Activated T-cell treated with anti-CD3 and anti-CD28 coated beads, Interleukin-2, amount 50 U/mL, for 4 hours (primary cell): ENCODE measurements at places on chromosomes 2 and 18.
A peak's percentile ranks its signal among the peaks of the same experiment; 100 is the strongest.

- DNase-seq = no peak
Measured at GRCh38 chr18:49177071-49177470, 226.3 kb upstream of the SMAD7 start.

GRCh38 chr2:30456106-30456505 is 9.1 kb downstream of the LCLAT1 start:
- DNase-seq = no peak

- peak; percentile 55 for DNase-seq
Measured at GRCh38 chr2:232838406-232838874, 31.6 kb upstream of the SNORC start.

DNA sequence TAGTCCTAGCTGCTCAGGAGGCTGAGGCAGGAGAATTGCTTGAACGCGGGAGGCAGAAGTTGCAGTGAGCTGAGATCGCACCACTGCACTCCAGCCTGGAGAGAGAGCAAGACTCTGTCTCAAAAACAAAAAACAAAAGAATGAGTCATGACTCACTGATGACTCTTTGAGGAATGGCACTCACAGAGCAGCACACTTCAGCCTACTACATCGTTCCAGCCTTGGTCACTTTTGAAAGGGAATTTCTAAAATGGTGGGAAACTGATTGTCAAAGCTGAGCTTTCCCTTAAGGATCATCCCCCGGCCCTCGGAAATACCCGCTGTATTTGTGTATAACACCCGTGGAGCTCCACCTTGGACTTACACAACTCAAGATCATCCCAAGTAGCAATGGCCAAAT is 217.3 kb upstream of the HS6ST1 start:
- DNase-seq = no peak

- DNase-seq = no peak
Measured at GRCh38 chr2:15069149-15069548, 436.6 kb downstream of the LRATD1 start.

DNA sequence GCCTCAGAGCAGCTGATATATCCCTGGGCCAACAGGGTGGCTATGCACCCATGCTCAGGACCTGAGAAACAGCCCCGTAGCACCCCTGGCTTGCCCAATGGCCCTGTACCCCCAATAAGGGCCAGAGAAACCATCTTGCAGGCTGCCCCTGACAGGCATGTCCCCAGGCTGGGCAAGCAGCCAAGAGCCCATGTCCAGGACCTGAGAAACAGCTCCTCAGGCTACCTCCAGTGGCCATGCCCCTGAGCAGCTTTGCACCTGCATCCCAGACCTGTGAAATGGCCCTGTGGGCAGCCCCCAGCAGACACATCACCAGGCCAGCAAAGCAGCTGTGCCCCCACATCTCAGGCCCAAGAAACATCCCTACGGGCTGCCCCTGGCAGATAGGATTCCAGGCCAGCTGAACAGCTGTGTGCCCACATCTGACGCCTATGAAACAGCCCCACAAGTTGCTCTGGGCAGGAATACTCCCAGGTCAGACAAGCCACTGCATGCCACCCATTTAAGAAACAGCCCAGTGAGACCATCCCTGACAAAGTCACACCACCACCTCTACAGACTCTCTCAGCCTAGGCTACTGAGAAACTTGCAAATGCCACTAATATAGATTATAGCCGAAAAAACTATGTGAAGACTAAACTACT is 84.1 kb downstream of the TMEM237 start:
- DNase-seq = no peak

DNA sequence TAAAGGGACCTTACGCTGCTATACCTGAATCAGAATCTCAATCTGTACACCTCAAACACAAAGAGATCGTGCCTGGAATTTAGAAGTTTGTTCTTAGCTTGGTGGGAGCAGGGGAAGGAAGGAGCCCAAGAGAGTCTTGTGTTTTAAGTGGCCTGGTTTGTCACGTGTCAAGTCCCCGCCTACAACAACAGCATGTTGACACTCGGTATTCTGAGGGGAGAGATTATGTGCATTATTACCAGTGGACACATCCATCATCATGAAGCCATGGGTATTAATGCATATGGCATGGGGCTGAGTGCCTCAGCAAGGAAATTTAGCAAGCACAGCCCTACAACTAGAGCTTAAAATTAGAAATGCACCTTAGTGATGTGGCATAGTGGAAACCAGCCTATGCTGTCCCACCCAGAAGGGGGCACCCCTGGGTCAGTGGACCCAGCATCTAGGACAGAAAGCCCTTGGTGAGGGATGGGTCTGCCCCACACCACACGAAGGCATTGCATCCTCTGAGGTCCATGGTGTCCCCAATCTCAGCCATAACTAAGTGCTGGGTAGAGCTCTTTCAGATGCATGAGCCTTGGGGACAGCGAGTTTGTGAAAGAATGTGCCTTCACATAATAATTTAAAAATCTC is 138.7 kb downstream of the MGAT5 start:
- DNase-seq = no peak

GRCh38 chr2:160209516-160209856 is 9.4 kb upstream of the ITGB6 start:
- DNase-seq = no peak

DNA sequence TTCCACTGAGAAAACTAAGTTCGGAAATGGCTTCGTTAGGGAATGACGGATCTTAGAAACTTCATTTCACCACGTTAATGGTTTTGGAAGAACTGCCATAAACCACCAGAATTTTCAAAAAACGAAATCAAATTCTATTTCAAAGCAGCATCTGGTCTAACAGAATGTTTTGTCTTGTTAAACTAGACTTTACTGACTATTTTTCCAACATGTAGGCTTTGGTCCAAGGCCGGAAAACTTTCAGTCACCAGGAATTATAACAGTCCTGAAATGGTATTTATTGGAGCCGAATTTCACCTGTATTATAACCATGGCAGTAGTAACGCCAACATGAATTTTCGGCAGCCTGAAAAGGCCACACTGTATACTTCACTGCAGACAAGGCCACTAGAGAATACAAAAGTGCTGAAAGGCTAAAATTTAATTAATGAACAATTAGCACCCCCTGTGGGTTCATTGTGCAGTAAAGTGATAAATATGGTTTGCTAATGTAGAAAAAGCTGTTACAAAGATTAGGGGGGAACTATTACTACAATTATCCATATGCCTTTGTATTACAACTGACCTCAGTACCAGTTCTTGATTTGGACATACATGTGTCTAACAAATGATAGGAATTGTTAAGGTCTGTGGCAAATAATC is 116.4 kb downstream of the ZNF521 start:
- no peak for DNase-seq

DNA sequence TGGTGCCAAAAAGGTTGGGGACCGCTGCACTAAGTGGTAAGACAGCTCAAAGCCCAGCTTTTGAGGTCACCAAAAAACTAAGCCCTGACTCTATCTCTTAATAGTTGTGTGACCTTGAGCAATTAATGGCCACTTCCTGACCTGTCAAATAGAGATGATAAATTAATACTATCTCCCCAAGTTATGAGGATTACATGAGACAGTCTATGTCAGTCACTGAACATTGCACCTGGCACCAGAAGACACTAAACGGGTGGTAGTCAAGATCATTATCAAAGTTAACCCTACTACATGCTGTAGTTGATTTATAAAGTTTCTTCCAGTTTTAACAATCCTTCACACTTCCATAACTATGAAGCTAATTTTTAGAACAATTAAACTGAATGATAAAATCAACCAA is 36.5 kb downstream of the STPG4 start:
- DNase-seq = no peak

GRCh38 chr2:12109363-12110017 is 363.1 kb downstream of the LPIN1 start:
- no peak for DNase-seq

DNA sequence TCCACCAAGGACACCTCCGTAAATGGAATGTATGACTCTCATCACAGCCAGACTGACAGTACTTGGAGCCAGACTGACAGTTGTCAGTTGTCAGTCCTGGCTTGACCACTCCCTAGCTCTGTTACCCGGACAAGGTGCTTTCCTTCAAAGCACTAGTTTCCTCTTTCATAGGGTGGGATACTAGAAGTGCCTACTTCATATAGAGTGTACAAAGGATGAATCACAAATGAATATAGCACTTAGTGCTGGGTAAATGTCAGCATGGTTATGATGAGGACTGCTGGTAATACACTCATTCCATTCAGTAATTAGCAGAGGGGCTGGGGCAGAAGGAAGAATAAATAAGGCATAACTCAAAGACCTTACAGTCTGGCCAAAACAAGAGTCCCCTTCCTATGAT is 91.4 kb downstream of the ARL4C start:
- no peak for DNase-seq

DNA sequence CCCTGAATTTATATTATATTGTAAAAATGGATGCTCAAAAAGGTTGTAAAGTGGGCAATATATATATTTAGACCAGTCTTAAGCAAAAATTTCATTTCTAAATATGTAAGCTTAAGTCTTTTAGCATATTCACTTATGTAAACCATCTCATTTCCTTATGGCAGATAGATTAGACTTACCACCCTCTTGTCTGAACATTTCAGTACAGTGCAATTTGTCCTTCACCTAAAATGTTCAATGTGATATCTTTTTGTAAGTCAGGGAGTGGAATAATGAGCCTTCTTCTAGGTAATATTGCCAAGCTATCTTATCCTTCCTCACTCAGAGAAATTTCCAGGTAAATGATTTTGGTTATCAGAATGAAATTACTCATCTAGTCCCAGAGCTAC is 92.3 kb downstream of the KLF7 start:
- DNase-seq = no peak

DNA sequence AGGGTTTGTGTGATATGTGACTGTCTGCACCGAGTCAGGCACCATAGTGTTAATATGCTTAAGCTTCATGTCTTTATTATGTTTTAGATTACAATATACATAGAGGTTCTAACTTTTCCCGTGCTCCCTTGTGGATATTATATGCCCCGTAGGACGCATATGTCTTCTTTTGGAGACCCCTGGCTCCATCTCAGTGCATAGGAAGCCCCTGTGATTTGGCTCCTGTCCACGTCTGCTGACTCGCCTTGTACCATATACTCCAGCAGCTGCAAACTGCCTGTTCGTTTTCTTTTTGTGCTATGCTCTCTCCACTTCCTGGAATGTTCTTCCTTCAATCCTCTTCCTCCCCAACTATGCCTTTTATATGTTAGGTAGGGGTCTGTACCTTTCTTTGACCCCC is 110.9 kb downstream of the PTRHD1 start:
- DNase-seq = no peak

GRCh38 chr2:235238537-235238936 is 255.3 kb upstream of the AGAP1 start:
- no peak for DNase-seq

GRCh38 chr2:37181726-37182684 is 6.5 kb downstream of the SULT6B1 start:
- DNase-seq = no peak
